Transverse colon (tissue), 4 donors: ENCODE measurements at places on chromosomes 12 and 14. TPM values are rescaled to one million over a fixed set of nuclear protein-coding genes. Genes with fewer than 3 reads are reported as not detected.

Gene SYNDIG1L
- not detected for total RNA-seq

Gene SDR9C7
- not detected for total RNA-seq

Gene PTCSC3
- total RNA-seq = not detected

Gene TSPAN19
- not detected for total RNA-seq

Gene CEBPE
- not detected for total RNA-seq

Gene MEG3
- total RNA-seq = 10.6 TPM

Gene GYS2
- not detected for total RNA-seq

Gene KCNMB4
- total RNA-seq = 1.6 TPM

Gene SLC17A8
- 8.6 TPM for total RNA-seq

Gene SERPINA3
- total RNA-seq = 72.7 TPM

Gene FITM1
- total RNA-seq = not detected

Gene CACNA1C
- 18.8 TPM for total RNA-seq

Gene C12orf54
- not detected for total RNA-seq

Gene HOXC5
- total RNA-seq = 0.27 TPM

Gene KIF26A
- 2.2 TPM for total RNA-seq

Gene RTL1
- total RNA-seq = not detected

Gene ISCU
- total RNA-seq = 123 TPM

Gene ERO1A
- 28.4 TPM for total RNA-seq

Gene PLA2G1B
- not detected for total RNA-seq

Gene DIO2
- not detected for total RNA-seq

Gene SLC39A2
- not detected for total RNA-seq

Gene DRAM1
- total RNA-seq = 20.1 TPM

Gene BICDL1
- total RNA-seq = 3.2 TPM

Gene AKAP5
- total RNA-seq = 5.2 TPM

Gene AMN
- 316 TPM for total RNA-seq

Gene TMEM260
- 22.9 TPM for total RNA-seq

Gene SCNN1A
- total RNA-seq = 439 TPM

Gene IQSEC3
- 0.16 TPM for total RNA-seq

Gene KMT2D
- total RNA-seq = 87.6 TPM

Gene CPM
- 111 TPM for total RNA-seq

Gene GDF3
- not detected for total RNA-seq

Gene LRP1
- 94.3 TPM for total RNA-seq

Gene TGM1
- total RNA-seq = 2.2 TPM

Gene CNPY2
- 87.2 TPM for total RNA-seq

Gene PLCZ1
- not detected for total RNA-seq

Gene PLEKHD1
- total RNA-seq = not detected

Gene LPAR5
- total RNA-seq = 30.3 TPM

Gene ACVRL1
- 115 TPM for total RNA-seq

Gene AACS
- total RNA-seq = 18.5 TPM

Gene EPS8
- total RNA-seq = 180 TPM
